ENCODE measurements at places on chromosomes 11 and 22.

GRCh38 chr11:129387434-129387833 lies 11.8 kb downstream of the BARX2 start:
- no peak for DNase-seq

GRCh38 chr22:47784991-47785390 lies 1022.5 kb downstream of the TBC1D22A start:
- DNase-seq: no peak

GRCh38 chr22:40499209-40499623 lies 128.8 kb downstream of the SGSM3 start:
- DNase-seq: no peak

DNA sequence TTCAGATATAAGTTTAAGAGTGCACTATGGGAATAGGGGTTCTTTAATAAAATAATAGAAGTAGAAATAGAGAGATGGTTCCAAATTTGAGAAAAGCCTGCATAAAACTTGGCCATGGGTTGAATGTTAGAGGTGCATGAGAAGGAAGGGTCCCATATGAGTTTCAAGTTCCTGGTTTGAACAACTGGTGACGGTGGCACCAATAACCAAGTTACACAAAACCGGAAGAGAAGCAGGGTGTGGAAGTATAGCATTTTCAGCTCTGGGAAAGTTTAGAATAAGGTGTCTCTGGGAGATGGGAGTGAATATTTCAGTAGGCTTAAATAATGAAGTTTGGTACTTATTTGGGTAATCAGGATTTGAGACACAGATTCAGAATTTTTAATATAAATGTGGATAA lies 2.4 kb downstream of the CASP1 start:
- DNase-seq: no peak

DNA sequence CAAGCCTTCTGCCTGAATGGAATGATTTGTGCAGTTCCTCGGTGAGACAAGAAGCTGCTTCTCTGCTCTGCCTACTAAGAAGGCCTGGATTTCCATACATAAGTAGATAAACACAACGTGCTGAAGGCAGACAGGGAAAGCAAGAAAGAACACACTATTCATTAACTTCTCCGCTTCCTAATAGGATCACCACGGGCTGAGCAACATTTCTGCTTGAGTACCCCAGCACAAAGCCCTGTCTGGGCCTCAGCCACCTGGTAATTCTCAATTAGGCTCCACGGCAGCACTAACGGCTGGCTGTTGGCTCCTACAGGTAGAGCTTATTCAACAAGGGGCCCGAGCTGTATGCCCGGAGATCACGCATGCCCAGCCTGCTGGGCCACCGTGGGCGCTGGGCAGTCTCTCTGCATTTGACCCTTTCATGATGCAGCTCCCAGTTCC lies 1156.6 kb downstream of the TBC1D22A start:
- no peak for DNase-seq

DNA sequence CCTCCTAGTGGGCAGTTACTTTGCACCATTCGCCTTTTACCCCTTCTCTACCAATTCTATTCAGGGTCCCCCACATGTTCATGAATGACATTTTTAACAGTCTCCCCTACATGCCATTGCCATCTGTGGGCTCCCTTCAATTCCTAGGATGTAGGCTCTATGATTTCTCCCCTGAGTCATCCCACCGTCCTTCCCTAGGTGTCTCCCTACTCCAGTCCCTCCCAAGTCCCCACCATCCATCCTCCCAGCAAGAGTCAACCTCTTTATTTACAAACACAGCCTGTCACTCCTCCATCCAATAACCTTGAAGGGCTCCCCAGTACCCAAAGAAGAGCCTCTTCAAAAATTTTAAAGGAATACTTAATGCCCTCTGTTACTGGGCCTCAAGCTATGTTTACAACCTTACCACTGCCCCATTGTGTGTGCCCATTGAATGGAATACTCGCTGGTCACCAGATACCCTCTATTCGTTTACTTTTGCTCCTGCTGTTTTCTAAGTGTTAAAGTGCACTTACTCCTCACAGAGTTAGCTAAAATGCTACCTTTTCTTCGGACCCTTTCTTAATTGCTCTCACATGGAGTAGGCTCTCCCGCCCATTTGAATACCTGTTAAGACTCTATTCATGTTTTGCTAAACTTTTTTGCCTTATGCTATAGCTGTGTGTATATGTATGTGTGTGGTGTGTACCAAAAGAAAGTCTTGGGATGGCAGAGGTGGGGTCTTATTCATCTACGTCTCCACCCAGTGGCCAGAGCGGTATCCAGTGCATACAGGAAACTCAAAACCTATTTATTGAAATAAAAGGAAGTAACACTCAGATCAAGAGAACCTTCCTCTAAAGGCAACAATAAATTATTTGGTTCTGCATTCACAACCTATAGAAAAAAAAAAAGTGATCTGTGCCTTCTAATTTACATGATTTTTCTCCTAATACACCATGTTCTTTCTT lies 235.8 kb upstream of the CCDC90B start:
- peak; percentile 17 for DNase-seq

GRCh38 chr11:17786824-17787525 lies 52.4 kb downstream of the KCNC1 start:
- no peak for DNase-seq

DNA sequence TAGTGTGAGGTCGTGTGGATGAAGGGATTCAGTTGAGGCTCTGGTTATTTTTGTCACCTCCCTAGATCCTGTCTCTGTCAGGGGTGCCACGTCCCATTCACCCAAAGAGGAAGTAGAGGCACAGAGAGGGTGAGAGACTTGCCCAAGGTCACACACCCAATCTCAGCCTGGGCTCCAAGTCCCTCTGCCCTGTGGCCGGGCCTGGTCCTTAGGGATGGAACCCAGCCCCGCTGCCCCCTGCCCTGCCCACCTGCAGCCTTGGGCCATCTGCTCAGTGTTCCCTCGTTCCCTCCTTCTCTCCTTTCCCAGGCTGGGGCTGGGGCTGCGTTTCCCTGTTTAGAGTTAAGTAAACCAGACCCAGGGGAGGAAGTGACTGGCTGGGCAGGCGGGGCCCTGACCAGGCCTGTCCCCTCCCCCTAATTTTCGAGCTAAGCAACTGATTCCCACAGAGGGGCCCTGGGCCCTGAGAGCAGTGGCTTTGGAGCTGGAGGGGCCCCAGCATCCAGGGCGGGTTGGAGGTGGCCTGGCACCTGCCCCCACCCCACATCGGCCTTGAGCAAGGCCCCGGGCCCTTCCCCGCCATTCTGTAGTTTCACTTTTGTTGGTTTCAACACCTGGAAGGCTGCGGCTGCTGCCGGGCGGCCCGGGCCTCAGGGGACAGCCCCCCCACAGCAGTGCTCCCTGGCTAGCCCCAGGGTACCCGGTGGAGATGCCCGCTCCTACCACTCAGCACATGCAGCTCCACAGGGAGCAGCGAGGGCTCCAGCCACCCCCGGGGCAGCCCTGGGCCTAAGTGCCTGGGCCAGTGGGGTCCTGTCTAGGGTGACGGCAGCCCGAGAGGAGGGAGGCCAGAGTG lies 1.5 kb downstream of the TCIRG1 start:
- peak; percentile 85 for DNase-seq

DNA sequence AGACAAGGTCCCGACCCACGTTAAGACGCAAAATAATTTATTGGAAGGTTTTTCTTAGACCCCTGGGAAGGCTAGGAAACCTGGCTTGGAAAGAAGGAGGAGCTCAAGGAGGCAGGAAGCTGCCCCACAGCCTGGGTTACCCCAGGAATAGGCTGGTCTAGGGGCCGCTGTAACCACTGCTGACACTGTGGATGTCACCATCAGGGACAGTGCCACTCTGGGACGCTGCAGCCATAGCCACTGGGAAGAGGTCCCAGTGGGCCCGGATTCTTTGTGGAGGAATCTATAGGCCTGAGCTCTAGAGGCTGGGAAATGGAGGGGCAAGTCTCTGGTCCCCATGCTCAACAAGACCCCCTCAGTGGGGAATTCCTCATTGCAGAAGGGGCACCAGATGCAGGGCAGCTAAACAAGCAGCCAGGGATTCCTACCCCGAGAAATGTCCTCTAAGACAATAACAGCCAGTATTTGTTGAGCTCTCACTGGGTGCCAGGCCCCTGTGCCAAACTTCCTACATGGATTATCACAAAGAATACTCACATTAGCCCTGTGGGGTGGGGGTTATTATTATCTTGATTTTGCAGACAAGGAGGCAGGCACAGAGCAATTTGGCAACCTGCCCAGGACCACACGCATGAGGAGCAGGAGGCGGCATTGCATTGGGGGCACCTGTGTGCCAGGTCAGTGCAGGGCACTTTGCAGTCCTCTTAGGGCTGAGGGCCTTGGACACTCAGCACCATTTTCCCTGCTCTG lies 19.5 kb upstream of the CHKA start:
- no peak for DNase-seq

- DNase-seq: no peak
These were observed 49.4 kb upstream of the ARHGAP42 start for GRCh38 chr11:100637706-100638105.

DNA sequence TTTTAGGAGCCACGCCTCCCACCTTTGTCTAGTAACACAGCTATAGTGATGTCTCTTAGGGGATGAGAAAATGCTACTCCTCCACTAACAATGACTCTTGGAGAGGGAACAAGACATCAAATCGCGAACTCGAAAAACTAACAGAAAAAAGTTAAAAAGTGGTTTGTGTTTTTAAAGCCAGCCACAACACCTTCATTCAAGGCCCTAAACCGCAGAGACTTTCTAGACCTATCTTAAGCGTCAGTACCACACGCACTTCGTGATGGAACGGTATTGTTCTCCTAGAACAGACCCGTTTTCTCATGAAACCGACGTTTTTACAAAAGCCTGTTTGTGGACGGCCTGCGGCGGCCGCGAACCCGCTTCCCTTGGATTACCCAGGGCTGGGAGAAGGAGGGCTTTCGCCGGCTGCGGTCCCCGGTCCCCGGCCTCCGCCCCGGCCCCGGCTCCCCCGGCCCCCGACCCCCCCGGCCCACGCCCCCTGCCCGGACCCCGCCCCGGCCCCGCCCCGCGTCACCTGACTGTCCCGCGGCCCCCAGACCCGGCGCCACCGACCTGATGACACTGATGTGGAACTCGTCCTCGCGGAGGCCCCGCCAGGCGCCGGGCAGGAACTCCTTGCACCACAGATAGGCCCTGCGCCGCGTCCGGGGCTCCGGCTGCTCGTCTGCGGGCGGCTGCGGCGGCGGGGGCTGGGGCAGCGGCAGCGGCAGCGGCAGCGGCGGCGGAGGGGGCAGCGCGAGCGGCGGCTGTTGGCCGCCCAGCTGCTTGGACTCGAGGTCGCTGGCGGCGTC lies 718 bp downstream of the CHKA start:
- peak; percentile 51 for DNase-seq

DNA sequence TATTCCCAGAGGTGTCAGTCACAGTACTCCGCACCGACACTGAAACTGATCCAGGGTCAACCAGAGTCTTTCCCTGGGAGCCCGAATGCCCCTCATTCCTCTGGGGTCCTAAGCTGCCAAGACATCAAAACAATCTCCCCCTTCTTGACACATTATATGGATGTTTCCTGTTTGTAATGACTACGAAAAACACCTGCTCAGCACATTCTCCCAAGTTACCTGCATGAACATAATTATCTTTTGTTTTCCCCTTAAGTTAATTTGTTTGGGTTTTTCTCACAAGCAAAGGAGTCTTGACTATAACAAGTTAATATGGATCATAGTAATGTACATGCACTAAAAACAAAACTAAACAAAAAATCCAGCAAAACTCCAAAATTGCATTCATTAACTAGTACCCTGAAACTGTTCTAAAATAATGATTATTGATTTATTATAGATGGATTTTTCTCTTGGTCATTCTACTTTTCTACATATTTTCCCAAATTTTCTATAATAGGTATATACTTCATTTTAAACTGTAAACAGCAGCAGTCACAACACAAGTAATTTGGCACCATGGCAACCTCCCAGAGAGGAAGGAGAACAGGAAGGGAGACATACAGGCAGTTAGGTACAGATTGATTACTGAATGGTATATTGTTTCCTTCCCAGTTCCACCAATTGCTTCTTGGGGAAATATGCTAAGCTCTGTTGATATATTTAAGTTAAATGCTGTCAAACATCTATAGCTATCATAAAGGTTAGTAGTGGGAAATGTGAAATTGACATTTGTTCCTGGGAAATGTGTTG lies 631.5 kb downstream of the METTL15 start:
- no peak for DNase-seq

- no peak for DNase-seq
These were observed 59.3 kb downstream of the TTC28 start for GRCh38 chr22:28620244-28620922.

DNA sequence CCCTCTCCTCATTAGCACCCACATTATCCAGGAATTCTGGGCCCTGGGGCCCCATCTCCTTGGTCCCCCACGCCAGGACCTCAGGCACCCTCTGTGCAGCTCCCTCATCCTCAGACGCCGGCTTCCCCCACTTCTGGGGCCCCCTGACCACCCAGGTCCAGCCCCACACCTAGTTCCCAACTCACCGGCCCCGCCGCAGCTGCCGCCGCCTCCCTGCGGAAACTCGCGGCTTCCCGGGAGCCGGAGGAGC lies at the start of gene PCSK7:
TSS of gene PCSK7 (minus strand) at position 232 of the 250 bp plus-strand sequence. CDS start 2,229 bp downstream, outside the sequence.
- DNase-seq: no peak

GRCh38 chr22:28299309-28299708 lies 380.3 kb upstream of the PITPNB start:
- DNase-seq: no peak

DNA sequence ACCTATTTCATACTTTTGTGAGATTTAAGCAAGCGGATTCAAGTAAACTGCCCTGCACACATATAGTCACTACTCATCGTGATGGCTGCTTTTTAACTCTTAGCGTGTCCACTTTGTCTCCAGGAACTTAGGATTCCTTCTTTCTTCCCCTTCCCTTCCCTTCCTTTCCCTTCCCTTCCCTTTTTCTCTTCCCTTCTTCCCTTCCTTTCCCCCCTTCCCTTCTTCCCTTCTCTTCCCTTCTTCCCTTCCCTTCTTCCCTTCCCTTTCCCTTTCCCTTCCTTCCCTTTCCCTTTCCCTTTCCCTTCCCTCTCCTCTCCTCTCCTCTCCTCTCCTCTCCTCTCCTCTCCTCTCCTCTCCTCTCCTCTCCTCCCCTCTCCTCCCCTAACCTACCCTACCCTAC lies 65.9 kb downstream of the LIF start:
- DNase-seq: no peak

DNA sequence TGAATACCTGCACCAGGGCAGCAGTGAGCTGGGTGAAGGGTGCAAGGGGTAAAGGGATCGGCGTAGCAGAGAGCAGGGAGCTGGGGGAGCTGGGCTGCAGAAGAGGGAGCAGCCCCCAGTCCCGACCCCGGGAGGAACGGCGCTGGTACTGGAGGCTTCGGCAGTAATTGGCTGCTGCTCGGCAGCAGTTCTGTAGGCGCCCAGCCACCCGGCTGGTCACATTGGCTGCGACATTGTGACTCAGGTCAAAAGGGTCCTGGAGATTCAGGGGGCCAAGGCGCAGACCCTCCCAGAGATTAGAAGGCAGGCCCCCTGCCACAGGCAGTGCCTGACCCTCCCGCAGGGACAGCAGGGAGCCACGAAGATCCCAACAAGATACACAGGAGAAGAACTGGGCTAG lies 2.1 kb upstream of the EEF1G start:
- DNase-seq: no peak

DNA sequence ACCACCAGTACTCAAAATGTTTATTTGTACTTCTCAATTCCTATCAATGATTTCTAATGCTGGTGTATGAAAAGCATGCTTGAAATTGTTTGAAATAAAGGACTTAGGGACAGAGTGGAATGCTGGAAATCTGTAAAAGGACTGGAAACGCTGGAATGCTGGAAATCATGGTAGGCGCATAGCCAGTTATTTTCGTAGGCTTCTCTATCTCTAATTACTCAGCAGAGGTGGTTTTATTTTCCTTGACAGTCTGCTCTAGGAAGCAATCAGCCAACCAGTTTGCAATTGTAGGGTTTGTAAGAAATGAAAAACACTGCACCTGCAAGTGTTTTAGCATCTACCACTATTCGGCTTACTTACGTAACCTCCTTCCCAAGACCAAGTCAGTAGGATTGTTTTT lies 788 bp downstream of the LIN7C start:
- DNase-seq: no peak

GRCh38 chr11:116716621-116717020 lies 56.2 kb downstream of the BUD13 start:
- no peak for DNase-seq

All from KBM-7 (cell line).